ENCODE measurements at places on chromosomes 2 and 18.
A peak's percentile ranks its signal among the peaks of the same experiment; 100 is the strongest.

DNA sequence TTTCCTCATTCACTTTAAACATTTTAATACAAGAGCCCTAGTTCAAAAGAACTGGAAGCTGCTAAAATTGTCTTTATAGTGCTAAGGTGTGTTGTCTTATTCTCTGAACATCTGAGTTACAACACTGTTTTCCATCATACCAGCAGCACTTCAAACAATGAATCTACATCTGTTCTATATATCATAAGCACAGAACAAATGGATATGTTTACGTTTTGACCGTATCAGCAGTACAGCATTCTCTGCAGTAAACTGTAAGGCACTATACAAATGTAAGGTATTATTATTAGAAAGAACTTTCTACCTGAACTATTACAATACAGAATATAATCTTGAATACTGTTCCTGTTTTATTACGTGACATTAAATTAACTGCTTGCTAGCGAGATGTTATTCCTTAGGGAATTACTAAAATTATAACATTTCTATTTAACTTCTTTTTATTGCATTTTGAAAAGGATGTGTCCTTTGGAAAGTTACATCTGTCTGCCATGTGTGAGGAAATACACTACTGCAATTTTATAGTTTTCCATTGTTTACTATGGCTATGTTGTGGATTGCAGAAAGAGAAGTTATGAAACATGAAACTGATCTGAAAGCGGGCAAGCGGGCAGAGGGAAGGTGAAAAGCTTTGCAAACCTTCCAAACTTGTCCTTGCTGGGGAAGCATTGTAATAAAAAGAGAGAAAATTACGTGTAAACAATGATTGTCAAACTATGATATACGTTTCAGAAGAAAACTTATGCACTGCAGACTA is 13.7 kb downstream of the NCKAP1 start:
- no peak for DNase-seq

GRCh38 chr2:95386031-95386430 is 16.5 kb upstream of the FAHD2A start:
- no peak for DNase-seq

GRCh38 chr2:33213244-33213643 is 263.2 kb upstream of the RASGRP3 start:
- no peak for DNase-seq

DNA sequence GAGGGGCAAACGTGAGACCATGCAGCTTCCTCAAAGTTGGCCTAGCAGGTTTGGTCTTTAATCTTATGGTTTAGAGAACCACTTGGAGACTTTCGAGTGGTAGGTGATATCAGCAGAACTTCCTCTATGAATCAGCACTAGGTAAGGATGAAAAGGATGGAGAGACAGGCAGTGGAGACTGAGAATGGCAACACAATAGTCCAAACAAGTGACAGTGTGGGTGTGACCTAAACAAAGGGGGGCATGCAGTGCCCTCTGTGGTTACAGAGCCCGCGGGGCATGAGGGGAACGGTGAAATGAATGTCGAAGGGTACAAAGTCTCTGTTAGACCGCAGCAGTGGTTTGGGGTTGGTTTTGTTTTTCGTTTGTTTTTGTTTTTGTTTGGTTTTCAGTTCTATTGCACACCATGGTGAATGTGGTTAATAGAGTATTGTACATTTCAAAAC is 143.9 kb downstream of the L3MBTL4 start:
- no peak for DNase-seq

GRCh38 chr2:172953970-172954852 is 121.4 kb upstream of the MAP3K20 start:
- no peak for DNase-seq

GRCh38 chr2:15761910-15762309 is 170.2 kb downstream of the DDX1 start:
- no peak for DNase-seq

GRCh38 chr2:36633470-36634092 is 35.6 kb upstream of the FEZ2 start:
- no peak for DNase-seq

GRCh38 chr2:46780411-46780800 is 135.2 kb downstream of the MCFD2 start:
- no peak for DNase-seq

DNA sequence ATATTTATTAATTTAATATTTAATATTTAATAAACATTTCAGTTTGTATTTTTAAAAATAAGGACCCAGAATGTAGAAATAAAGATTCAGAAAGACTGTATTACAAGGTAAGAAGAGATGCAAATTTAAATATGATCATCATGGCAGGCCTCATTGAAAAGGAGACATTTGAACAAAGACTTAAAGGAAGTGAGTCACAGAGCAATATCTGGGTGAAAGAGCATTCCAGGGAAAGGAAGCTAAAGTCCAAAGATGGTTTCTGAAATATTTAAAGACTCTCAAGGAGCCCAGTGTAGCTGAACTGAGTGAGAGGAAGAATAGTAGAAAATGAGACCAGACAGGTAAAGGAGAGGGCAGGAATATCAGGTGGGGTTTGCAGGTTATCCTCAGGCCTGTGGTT is 5.9 kb downstream of the SCYGR4 start:
- DNase-seq = no peak

DNA sequence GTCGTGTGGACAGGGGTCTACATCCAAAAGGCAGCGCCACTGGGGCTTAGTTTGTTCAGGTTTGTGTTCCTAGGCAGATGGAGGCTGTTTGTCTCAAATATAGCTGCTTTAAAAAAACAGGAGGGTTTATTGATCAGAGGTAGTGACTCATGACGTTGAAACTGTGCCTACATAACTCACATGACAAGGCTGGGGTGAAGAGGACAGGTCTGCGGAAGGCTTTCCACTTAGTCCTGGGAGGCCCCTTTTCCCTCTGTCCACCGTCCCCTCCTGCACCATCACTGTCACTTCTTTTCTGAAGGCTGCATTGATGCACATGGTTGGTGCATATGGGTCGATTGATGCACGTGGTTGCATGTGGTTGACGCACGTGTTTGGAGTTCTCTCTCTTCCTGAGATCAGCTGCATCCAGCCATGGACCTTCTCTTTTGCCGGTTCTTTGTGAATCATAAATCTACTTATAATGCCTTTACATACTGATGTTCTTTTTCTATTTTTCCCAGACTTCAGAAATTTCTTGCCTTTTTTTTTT is 10.9 kb downstream of the SH3RF3 start:
- DNase-seq = no peak

GRCh38 chr2:169462896-169463695 is 16.2 kb upstream of the BBS5 start:
- DNase-seq = no peak

DNA sequence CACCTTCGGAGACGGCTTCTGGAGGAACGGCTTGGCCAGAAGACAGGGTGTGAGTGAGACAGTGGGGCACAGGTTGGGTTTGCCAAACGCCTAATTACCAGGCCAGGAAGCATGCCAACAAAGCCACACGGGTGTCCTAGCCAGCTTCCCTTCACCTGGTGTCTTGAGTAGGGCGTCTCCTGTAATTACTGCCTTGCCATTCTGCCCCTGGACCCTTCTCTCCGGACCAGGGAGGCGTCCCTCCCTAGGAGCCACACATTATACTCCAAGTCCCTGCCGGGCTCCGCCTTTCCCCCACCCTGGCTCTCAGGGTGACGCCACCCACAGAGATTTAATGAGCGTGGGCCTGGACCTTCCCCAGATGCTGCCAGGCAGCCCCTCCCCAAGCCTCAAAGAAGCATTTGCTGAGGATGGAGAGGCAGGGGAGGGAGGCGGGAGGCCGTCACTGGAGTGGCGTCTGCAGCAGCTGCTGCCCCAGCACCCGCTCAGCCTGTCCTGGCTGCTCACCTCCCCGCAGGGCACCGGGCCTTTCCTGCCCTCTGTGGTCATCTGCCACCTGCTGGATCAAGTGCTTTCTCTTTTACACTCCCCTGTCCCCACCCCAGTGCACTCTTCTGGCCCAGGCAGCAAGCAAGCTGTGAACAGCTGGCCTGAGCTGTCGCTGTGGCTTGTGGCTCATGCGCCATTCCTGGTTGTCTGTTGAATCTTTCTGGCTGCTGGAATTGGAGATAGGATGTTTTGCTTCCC is 20.7 kb downstream of the FOSL2 start:
- DNase-seq = no peak

DNA sequence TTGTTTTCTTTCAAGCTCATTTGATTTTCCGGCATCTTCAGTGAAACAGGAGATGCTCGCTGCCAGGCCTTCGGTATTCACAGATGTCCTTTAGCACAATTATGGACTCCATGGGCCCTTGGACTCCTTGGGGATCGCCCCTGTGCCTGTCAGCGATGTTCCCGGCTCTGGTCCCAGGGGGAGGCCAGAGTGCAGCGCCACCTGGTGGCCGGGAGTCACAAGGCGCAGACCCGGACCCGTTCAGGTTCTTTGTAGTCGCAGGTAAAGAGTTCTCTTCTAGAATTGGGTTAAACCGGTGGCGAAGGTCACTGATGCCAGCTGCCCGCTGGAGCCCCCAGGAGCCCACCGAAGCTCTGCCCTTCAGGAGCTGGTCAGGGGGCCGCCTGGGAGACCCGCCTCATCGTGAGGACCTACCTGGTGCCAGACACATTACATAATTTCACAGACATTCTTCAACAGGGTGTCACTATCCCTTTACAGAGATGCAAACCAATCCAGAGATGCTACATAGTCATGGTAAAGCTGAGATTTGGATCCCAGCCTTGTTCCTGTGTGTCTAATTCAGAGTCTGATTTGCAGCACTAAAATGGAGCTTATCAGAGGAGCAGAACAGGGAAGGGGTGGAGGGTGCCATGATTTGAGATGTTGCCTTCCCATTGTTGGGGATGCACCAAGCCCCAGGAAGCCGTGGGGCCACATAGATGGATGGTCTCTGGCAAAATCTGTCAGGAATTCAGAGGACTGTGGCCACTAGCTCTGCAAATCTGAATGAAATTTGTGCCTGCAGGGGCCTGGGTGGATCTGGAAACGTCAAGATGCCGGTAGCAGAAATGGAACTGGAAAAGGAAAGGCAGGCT is 6.0 kb upstream of the INPP5D start:
- DNase-seq = peak; percentile 72

GRCh38 chr2:42099438-42100173 is 51.8 kb downstream of the PKDCC start:
- DNase-seq = no peak

DNA sequence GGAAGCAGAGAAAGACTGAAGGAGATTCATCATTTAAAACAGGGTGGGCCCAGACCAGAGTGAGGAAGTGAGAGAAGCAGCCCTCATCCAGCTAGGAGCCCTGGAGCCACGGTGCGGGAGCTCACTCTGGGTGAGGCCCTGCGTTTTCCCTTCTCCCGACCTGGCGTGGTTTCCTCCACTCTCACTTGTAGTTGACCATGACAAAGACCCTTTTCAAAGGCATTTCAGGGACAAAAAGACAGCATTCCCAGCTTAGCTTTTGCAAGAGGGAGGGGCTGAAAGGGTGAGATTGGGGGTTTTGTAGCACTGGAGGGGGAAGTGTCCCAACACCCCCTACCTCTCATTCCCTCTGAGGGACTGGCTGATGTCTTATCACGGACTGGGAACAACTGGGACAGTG is 56.6 kb downstream of the TRPM8 start:
- no peak for DNase-seq

GRCh38 chr2:181340891-181341290 is 116.3 kb upstream of the ITGA4 start:
- DNase-seq = no peak

DNA sequence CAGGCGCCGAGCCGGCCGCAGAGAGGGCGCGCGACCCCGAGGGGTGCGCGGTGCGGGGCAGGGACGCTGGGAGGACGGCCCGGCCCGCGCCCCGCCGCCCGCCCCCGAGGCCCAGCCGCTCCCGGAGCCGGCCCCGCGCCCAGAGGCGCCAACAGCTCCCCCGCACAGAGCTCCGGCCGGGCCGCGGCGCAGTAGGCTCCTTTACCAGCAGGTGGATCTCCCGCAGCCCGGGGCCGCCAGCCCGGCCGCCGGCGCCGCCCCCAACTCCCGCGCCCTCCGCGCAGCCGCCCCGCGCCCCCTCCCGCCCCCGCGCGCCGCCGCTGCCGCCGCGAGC is 258 bp downstream of the MGAT4A start:
- DNase-seq = peak; percentile 93

GRCh38 chr2:176147800-176148496 is 3.4 kb upstream of the HOXD4 start:
- no peak for DNase-seq

DNA sequence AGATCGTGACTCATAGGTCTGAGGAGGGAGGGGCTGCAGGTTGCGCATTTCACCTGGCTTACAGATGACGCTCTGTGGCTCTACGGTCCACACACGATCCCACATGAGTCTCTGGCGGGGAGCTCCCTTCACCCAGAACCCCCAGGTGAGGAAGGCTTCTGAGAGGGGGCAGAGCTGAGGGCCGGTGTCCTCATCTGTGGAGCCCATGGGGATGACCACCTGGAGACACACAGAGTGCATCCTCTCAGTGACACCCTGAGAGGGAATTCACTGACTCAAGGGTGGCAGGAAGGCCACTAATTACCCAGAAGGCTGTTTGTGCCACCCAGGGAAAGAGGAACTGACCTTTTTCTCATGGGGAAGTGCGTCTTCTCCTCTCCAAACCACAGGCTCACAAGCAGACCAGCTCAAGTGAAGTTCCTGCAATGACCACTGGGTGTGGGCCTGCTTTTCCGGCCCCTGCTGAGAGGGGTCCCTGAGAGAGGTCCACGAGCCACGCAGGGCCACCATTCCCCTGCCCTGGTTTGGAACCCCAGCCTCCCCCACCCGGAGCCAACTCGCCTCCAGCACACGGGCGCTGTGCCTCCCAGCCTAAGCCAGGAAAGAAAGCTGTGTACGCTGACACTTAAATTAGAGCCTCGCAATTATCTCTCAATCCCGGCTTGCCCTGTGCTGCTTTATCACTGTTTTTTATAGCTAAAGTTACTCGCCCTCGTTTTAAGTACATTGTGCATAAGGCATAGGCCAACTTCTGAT is 114.1 kb downstream of the BCL11A start:
- peak; percentile 23 for DNase-seq
